CD4-positive, alpha-beta T cell treated with Interferon gamma for 1 hour (primary cell): ENCODE measurements at places on chromosomes 2 and 18.

DNA sequence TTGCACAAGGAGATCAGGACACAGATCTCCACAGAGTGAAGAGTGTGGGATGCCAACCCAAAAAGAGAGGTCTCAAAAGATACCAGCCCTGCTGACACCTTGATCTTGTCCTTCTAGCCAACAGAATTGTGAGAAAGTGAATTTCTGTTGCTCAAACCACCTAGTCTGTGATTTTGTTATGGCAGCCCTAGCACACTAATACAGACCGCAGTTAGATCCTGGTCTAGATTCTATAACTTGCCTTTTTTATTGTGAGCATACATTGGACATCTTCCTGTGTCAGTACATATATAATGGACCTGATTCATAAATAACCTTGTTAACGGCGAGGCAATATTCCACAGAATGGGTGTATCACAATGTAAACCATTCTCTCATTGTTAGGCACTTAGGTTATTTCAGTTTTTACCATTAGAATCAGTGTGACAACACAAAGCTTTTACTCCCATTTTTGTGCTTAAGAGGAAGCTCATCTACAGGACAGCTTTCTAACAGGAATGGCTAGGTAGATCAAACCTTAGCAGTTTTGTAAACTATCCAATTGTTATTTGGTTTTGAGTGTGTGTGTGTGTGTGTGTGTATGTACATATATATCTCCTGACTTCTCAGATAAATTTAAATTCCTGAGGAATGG lies 89.0 kb downstream of the ACSL3 start:
- DNase-seq, result no peak

DNA sequence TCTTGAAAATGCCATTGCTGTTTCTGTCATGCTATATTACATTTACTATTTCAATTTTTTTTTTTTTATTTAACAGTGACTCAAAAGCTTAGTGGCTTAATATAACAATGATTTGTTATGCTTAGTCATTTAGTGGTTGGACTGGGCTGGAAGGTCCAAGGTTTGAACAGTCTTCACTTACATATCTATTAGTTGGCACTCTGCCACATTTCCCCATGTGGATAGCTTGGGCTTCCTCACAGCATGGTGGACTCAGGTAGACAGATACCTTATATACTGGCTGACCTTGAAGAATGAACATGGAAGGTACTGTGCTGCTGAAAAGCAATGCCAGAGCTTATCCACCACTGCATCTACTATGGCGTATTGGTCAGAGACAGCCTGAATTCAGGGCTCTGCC lies 909.5 kb upstream of the SOX11 start:
- no peak for DNase-seq

DNA sequence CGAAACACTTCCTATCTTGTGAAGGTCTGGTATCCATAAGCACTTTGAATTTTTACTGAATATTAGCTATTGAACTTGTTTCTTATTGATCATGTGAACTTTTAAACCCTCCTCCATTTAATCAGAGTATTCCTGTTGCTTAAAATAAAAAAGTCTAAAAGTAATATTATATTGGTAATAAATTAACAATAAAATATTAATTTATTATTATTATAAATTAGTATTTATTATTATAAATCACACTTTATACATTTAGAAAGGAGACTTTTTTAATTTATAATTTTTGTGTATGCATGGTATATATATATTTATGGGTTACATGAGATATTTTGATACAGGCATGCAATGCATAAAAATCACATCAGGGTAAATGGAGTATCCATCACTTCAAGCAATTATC lies 295.4 kb upstream of the NETO1 start:
- no peak for DNase-seq

- no peak for DNase-seq
These were observed 141.0 kb upstream of the BCL2L11 start for GRCh38 chr2:110979471-110980338.
